ENCODE measurements at places on chromosomes 4 and X.

GRCh38 chrX:35726176-35726575 lies 72.0 kb upstream of the MAGEB16 start:
- DNase-seq = peak; percentile 3

DNA sequence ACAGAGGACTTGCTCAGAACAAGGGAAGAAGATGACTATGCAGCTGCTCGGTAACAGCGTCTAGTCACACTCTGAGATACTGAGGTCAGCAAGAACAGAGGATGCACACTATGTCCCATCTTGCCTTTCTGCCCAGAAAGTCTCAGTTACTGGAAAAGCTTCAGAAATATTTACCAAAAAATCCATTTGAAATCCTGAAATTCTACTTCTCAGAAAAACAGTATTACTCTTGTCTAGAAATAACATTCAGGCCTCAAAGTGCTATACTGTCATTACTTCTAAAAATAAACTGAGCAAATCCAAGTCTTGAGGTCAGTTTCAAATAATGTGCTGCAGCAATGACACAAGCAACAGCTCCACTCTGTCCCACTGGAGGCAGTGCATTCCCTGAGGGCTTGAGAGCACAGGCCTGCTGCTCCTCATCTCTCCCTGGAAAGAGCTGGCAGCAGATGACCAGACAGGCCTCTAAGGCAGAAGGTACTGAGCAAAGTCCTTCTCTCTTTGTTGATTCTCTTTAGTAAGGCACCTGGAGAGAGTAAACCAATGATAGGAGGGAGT lies 76.9 kb downstream of the CAMK2D start:
- peak; percentile 62 for DNase-seq

DNA sequence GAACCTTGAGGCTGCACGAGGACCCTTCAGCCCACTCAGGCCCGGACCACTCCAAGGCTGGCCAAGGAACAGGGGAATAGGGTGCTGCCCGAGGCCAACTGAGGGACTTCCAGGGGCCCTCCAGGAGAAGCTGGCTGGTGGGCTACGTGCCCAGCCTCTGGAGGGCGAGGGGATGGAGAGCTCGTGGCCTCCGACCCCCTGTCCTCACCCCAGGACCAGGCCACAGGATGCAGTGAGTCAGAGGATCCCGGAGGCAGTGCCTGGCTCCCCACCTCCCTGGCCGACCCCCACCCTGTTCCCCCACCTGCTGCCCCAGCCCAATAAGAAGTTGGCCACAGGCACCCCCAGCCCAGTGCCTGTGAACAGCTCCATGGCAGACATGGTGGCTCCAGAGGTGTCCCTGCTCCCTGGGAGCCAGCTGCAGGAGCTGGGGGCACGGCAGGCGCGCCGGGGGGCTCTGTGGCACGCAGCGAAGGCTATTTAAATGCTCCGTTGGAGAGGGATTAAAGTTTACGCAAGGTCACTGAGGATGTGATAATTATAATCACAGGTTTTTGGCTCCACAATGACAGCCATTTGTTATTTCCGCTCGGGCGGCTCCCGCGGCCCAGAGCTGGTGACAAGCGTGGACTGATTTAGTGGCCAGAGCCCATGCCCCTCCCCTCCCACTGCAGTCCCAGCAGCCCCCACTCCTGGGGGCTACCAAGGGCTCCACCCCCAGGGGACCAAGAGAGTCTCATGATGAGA lies 95.7 kb upstream of the NKX1-1 start:
- DNase-seq = no peak

DNA sequence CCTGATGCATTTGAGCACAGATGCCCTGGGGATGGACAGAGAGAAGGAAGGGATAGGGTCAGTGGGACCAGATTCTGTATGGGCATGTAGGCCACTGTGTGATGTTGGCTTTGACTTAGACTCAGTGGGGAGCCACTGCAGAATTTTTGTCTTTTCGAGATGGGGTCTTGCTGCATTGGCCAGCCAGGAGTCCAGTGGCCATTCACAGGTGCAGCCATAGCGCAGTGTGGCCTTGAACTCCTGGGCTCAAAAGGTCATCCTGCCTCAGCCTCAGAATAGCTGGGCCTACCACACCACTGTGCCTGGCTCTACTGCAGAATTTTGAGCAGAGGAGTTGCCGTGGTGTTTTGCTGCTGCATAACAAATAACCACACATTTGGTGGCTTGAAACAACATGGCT lies 22.8 kb downstream of the TBC1D14 start:
- no peak for DNase-seq

DNA sequence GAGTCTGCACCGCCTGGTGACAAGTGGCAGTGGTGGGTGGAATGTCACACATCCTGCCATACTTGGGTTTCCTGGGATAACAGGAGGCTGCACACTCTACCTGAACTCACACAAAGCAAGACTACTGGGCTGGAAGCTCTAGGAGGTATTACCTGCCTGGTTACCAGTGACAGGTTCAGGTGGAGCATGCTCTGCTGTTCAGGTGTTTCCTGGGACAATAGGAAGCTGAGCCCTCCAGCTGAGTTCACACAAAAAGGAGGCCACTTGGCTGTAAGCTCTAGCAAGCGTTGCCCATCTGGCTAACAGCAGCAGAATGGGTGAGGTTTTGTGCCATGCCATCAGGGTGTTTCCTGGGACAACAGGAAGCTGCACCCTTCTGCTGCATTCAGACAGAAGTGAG lies 17.4 kb upstream of the UGT2B7 start:
- no peak for DNase-seq

DNA sequence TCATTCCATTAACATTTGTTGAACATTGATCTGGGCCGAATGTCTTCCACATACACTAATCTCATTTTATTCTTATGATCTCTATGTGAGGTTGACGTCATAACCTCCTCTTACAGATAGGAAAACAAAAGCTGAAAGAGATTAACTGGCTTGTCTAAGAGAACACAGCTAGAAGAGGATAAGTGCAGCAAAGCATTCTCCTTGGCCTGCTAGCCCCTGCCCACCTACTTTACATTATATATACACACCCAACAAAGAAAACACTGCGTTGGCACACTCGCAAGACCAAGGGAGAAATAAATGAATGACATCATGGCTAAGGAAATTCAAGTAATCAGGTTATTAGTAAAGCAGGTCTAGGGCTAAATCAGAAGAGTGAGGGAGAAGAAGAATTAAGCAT lies 138.4 kb downstream of the PARM1 start:
- no peak for DNase-seq

- no peak for DNase-seq
These were observed 835.1 kb upstream of the IGFBP7 start for GRCh38 chr4:57945298-57945697.

- no peak for DNase-seq
These were observed 39.6 kb upstream of the FBXW7 start for GRCh38 chr4:152575533-152575932.

All from astrocyte of the hippocampus (primary cell).